ENCODE measurements at places on chromosomes 1 and 21. TPM values are rescaled to one million over a fixed set of nuclear protein-coding genes. Genes with fewer than 3 reads are reported as not detected.

Gene BACE2
- 17.5 TPM for total RNA-seq

Gene CA6
- not detected for total RNA-seq

Gene LIN9
- total RNA-seq: 14.7 TPM

Gene RHD
- total RNA-seq: not detected

Gene TTC22
- total RNA-seq: 0.40 TPM

Gene DDR2
- total RNA-seq: 25.9 TPM

DNA sequence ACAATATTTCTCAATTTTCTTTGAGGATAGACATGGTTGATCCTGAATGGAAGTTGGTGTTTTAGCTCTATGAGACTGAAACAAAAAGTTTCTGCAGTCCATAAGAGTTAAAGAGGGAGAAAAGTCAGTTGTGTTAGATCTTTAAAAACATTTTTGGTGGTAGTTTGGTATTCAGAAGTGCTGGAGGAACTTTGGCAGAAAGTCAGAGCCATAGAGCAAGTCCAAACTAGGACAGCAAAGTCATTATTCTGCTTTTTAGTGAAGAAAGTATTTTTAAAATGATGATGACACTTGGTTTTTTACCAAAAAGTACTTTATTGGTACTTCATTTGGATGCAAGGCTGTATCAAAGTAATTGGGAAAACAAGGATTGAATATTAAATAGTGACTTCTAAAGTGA lies 41.8 kb downstream of the FNBP1L start:
- no peak overlapping the region for H3K27ac ChIP-seq
- DNase-seq: no peak
- no peaks in the 10 kb centered on the region for H3K27me3 ChIP-seq

DNA sequence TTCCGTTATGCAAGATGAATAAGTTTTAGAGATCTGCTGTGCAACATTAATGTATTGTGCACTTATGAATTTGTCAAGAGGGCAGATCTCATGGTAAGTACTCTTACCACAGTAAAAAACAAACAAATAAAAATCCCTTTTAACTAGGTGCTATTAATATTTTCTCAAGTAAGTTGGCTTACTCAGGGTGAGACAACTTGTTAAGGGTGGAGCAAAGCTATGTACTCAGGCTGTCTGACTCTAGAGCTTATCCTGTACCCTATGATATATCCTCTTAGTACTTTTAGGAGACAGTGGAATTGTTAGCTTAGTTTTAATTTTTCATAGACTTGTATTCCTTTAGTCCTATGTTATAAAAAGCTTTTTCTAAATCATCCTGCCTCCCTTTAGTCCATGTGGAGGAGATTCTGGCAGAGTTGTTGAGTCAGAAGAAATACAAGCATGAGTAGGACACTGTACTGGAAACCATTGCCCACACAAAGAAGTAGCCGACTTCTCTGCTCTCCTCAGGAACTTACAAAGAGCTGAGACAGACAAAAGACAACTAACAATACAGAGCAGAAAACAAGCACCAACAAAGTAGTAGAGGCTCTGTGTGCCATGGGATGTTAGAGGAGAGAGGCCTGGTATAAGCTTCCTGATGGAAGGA lies 49.2 kb downstream of the S1PR1 start:
- H3K27me3 ChIP-seq: no peaks in the 10 kb centered on the region
- peaks cover 8% of the 10 kb centered on the region for H3K4me1 ChIP-seq
- H3K27ac ChIP-seq: no peak overlapping the region
- no peak overlapping the region for H3K4me3 ChIP-seq

DNA sequence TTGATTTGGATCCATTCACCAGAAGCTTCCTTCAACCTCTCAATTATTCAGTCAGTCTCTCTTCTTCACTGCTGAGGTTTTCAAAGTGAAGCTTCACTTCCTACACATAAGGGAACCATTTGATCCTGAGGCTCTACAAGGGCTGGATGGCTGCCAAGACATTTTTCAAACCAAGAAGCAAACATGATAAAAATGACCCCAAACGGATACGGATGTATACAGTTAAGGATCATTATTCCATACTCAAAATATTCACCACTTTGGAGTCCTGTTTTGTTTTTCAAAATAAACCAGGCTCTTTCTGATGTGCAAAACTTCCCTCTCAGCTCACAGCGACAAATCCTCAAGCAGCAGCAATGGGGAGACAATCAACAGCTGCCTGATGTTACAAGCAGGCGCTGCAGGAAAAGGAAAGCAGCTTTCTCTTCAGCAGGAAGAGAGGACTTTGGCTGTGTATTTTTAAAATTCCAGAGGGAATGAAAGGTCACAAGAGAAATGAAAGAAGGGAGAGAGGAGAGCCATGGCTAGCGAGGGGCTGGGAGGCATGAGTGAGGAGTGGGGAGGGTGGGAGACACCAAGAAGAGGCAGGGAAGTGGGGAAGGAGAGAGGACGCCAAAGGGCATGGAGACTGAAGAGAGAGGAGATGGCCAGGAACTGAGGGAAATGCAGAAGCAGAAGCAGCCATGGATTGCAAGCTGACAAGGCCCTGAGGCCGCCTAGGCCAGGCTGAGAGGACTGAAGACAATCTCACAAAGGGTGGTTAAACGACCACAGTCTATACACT lies 145.4 kb downstream of the SLC45A1 start:
- H3K27ac ChIP-seq: peak overlapping the region; percentile 84
- peak; percentile 50 for DNase-seq
- H3K27me3 ChIP-seq: no peaks in the 10 kb centered on the region
- peaks cover 12% of the 10 kb centered on the region for H3K36me3 ChIP-seq

- H3K4me3 ChIP-seq: no peak overlapping the region
- peaks cover 89% of the 10 kb centered on the region for H3K27me3 ChIP-seq
- no peak for DNase-seq
- no peaks in the 10 kb centered on the region for H3K4me1 ChIP-seq
- H3K36me3 ChIP-seq: no peaks in the 10 kb centered on the region
These were observed 11.8 kb downstream of the OLIG2 start for GRCh38 chr21:33037501-33037900.

GRCh38 chr1:162059721-162060120 lies 9.8 kb upstream of the NOS1AP start:
- no peak overlapping the region for H3K27ac ChIP-seq
- no peaks in the 10 kb centered on the region for H3K27me3 ChIP-seq
- peaks cover 3% of the 10 kb centered on the region for H3K4me1 ChIP-seq
- no peaks in the 10 kb centered on the region for H3K36me3 ChIP-seq

DNA sequence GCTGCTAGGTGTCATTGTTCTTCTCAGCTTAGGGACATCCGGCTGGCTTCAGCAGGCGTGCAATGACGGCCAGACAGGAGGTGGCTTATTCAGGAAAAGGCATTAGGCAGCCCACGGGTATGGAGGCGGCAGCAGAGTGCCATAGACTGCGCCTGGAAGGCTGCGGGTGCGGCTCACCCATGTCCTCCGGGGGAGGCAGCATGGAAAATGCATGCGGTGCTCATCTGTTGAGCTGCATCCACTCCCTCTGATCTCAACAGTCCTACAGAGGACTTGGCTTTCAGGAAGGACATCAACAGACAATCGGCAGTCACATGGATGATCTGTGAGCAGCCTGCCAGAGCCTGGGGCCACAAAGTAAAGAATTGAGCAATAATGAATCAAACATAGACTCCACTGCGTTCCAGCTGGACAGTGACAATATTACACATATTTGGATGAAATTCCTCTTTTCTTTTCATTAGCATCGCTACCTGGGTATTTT lies 42.9 kb downstream of the UMODL1 start:
- DNase-seq: no peak
- peaks cover 7% of the 10 kb centered on the region for H3K27me3 ChIP-seq
- H3K4me1 ChIP-seq: peaks cover 3% of the 10 kb centered on the region
- H3K27ac ChIP-seq: no peak overlapping the region
- no peaks in the 10 kb centered on the region for H3K36me3 ChIP-seq
- H3K4me3 ChIP-seq: no peak overlapping the region

DNA sequence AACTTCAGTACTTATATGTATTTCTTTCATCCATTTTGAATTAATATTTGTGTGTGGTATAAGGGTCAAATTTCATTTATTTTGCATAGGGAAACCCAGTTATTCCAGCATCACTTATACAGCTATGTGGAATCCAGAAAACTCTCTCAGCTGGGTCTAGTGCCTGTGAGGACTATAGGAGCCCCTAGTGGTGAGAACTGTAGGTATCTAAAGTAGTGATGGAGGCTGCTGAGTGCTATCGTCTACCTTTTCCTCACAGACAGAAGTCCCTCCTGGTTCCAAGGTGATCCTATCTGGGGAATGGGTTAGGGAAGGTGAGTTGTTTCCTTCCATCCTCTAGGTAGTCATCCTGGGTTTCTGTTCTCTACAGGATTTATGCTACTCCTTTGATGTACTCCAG lies 352.0 kb upstream of the C1orf87 start:
- DNase-seq: no peak
- no peaks in the 10 kb centered on the region for H3K4me1 ChIP-seq
- no peak overlapping the region for H3K27ac ChIP-seq
- H3K36me3 ChIP-seq: no peaks in the 10 kb centered on the region

GRCh38 chr21:31075848-31076247 lies 37.6 kb upstream of the KRTAP19-8 start:
- no peak overlapping the region for H3K27ac ChIP-seq
- H3K36me3 ChIP-seq: no peaks in the 10 kb centered on the region
- no peak overlapping the region for H3K4me3 ChIP-seq

DNA sequence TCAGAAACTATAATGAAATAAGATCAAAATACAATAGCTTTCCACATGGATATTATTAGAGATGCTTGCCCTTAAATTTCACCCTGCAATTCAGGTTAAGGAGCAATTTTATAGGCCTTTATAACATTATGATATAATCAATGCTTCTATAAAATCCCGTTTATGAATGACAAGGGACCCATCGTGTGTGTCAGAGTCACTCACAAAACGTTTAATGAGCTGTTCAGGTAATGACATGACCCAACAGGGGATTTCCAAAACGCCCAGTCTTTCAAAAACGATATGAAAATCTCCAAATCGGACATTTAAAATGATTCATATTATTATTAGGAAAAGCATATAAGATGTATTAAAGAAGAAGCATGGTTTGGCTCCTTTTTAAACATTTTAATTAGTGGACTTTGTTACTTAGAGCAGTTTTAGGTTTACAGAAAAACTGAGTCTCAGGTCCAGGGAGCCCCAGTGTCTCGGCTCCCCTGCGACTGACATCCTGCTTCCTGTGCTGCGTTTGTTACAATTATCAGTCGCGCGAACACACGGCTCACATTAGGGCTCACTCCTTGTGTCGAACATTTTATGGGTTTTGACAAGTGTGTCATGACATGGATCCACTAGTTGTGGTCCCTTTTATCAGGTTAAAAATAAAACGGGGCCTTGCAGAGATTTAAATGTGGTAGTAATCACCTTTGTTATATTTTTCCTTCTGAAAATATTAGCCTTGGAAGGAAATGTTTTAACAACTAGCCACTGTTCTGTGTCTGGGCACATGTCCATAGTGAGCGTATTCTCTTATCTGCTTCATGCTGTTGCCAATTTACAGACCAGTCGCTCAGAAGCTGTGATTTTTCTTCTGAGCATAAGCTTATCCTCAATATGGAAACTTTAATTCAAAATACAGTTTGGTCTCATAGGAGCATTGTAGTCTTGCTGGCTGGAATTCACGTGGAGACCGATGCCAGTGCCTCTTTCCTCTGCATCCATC lies 52.0 kb upstream of the POFUT2 start:
- no peaks in the 10 kb centered on the region for H3K36me3 ChIP-seq
- H3K27me3 ChIP-seq: no peaks in the 10 kb centered on the region
- H3K4me3 ChIP-seq: no peak overlapping the region
- no peak for DNase-seq
- peaks cover 19% of the 10 kb centered on the region for H3K4me1 ChIP-seq

GRCh38 chr1:214823311-214824117 lies 220.5 kb downstream of the CENPF start:
- H3K36me3 ChIP-seq: no peaks in the 10 kb centered on the region
- DNase-seq: no peak
- no peaks in the 10 kb centered on the region for H3K4me1 ChIP-seq
- H3K27me3 ChIP-seq: no peaks in the 10 kb centered on the region
- H3K4me3 ChIP-seq: no peak overlapping the region

GRCh38 chr1:52636721-52637695 lies 4.0 kb downstream of the SHISAL2A start:
- H3K4me3 ChIP-seq: no peak overlapping the region
- peak overlapping the region; percentile 83 for H3K27ac ChIP-seq
- H3K36me3 ChIP-seq: no peaks in the 10 kb centered on the region
- no peak for DNase-seq
- peaks cover 8% of the 10 kb centered on the region for H3K4me1 ChIP-seq

DNA sequence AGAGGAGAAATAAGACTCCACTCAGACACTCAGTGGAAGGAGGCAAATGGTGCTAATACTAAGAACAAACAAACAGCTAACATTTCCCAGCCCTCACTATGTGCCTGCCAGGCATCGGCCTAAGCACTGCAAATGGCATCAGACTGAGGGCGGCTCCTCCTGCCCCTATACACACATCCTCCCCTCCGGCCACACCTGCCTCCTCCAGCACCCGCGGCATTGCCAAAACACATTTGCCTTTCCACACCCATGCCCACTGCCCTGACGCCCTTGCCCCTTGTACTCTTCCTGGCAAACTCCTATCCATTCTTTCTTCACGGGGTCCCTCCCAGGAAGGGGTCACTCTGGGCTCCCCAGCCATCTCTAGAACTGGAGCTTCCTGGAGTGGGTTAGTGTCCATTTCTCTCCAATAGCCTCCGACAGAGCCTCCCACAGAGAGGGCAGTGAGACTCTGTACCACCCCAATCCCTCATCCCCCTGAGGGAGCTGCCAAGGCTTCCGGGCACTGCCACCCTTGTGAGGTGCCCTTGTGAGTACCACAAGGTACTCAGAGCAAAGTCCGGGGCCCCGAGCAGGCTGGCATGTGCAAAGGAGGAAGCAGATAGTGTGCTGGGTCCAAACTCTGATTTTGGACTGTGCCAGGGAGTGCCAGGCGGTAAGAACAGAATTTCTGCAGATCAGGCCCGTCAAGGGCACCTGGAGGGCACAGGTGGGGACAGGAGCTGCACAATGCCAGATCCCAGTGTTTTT lies 959 bp downstream of the AKR7A3 start:
- H3K27ac ChIP-seq: no peak overlapping the region
- H3K36me3 ChIP-seq: no peaks in the 10 kb centered on the region
- no peak overlapping the region for H3K4me3 ChIP-seq
- no peaks in the 10 kb centered on the region for H3K27me3 ChIP-seq

DNA sequence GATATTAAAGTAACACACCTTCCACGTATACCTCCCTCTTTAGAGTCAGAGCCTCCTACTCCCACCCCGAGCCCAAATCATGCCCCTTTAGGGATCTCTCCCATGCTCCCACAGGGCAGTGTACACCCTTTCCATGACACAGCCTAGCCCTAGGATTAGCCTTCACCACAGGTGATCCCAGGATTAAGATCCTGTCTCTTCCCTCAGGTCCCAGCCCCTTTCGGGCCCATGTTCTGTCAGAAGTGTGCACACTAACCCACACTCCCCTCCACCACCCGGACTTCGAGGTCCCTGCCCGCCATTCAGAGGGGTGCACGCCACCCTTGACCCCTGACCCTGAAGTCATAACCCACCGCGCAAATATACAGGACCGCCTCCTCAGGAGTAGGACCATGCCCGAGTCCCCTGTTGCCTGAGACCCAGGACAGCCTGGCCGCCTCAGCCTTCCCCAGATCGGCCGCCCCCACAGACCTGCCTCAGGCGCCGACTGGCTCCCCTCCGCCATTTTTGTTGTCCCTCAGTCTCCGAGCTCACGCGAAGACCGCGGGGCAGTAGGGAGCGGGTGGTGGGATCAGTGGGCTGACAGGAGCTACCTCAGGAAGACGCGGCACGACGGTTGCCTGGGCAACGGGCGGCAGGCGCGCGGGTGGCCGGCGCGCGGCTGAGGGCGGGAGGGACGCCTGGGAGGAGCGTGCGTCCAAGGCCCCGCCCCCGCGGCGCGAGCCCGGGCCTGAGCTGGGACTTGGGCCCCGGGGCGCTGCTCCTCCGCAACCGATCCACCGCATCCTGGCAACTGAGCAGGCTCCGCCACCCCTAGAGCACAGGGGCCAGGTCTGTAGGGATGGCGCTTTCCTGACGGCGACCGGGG lies at the start of gene AGBL4:
AGBL4 (minus strand) TSS at position 663 of the 868 bp plus-strand sequence.
- H3K4me3 ChIP-seq: peak within 1 kb of the TSS; percentile 55
- no peak within 1 kb of the TSS for H3K27ac ChIP-seq
- H3K27me3 ChIP-seq: peaks cover 21% of the 10 kb centered on the region
- no peaks in the 10 kb centered on the region for H3K36me3 ChIP-seq
- H3K4me1 ChIP-seq: no peaks in the 10 kb centered on the region
